ENCODE measurements at places on chromosomes 7 and 10.

GRCh38 chr7:6398943-6399342 lies 48.8 kb downstream of the DAGLB start:
- DNase-seq: no peak

DNA sequence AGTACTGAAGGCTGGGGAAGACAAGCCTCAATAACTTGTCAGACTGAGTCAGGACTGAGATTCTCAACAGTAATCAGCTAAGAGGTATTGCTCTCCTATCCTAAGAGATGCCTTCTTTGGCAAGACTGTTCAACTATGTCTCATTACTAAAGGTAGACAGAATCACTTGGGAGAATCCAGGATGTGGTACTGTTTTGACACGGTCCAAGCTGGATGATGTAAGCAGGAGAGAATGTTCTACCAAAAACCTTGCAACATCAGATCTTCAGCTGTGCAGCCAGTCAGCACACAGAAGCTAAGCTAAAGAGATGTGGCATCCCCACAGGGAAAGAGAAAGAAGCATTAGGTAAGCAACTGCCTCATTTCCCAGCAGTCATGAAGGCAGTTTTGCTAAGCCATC lies 391.4 kb downstream of the NRG3 start:
- DNase-seq: no peak

- DNase-seq: no peak
Observed at GRCh38 chr7:75937958-75938786, 23.2 kb downstream of the POR start.

GRCh38 chr7:85102813-85103350 lies 84.0 kb downstream of the SEMA3D start:
- no peak for DNase-seq

DNA sequence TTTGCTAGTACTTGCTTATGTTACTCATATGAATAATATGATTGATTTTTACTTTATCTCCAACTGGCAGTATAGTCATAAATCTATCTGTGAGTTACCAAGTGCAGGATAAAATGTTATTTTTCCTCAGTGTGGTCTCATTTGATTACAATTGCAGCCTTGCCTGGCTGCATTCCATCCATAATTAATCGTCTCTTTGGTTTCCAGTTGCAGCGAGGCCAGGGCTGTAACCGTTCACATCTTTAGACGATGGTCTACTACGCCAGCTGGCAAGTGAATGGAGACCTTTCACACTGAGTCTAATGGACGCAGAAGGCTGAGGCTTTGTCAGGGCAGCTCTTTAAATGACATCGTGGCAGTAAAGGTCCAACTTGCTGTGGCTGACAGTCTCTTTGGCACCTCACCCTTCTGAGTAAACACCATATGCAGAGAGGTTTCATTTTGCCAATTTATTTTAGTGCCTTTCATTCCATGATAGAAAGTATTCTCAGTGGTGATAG lies 84.0 kb downstream of the ARL4A start:
- no peak for DNase-seq

- no peak for DNase-seq
Observed at GRCh38 chr7:124171068-124171467, 138.2 kb upstream of the TMEM229A start.

- no peak for DNase-seq
Observed at GRCh38 chr10:127907411-127908105, 655 bp downstream of the PTPRE start.
